ENCODE measurements at places on chromosomes 16 and 17. TPM values are rescaled to one million over a fixed set of nuclear protein-coding genes. Genes with fewer than 3 reads are reported as not detected.

DNA sequence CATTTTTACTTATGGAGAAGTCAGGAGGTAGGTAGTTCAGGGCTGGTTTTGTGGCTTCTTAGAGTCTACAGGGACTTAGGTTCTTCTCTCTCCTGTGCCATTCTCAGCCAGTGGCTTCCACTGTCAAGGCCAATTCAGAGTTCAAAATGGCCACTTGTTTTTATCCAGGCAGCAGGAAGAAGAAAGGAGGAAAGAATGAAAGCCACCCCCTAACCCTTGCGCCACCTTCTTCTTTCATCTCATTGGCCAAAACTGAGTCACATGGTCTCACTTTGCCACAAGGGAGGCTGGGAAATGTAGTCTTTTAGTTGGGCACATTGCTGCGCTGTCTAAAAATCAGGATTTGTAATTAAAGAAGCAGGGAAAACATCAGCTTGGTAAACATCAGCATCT lies 60.8 kb upstream of the MED9 start:
- no peak for DNase-seq

- no peak for DNase-seq
Measured at GRCh38 chr16:52529226-52529625, 17.7 kb downstream of the TOX3 start.

DNA sequence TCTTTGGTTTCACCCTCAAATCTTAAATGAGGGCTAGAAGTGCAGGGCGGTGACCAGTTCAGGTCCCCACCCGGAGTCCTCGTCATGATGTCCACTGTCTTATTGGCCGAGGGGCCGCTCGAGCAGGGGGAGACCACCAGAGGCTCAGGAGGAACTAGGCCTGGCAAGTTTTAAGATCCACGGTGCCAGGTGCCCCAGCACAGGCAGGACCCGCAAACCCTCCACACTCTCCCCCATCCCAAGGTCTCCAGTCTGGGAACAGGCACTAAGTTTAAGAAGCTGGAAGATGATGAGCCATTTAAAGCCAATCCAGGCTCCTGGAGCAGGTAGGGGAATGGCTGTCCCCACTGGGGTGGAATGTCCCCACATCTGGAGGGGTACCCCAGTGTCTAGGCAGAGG lies 4.1 kb downstream of the DLX3 start:
- no peak for DNase-seq

- DNase-seq: no peak
Measured at GRCh38 chr17:4476511-4477070, 22.1 kb upstream of the SPNS2 start.

DNA sequence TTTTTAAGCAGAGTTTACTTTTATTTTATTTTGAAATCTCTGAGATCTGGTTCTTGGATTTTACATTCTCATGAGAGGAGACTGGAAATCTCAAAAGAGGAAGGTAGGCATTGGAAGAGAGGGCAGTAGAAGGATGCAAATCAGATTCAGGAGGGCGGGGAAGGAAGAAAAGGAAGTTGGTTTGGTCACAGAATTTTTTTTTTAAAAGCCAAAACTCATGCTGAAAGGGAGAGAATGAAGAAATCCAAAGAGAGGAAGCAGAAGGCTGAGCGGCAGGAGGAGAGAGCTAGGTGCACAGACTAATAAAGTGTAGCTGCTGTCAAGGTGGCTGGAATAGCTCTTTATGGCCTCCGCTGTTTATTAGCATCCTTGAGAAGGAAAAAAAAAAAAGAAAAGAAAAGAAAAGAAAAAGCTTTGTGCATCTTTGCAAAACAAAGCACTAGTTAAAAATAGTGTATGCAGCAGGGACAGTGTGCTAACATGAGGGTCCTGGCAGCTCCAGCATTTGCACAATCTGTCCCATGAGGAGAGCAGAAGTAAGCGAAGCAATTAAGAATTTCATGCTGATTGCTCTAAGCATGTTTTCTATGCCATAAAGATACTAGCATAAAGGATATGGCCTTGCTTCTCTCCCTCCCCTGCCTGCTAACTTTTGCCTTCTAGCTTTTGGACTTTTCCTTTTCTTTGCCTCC lies 194.2 kb downstream of the ZFHX3 start:
- DNase-seq: no peak

- DNase-seq: no peak
Measured at GRCh38 chr16:25888868-25889267, 197.1 kb downstream of the HS3ST4 start.

GRCh38 chr17:55023626-55024025 lies 55.1 kb downstream of the STXBP4 start:
- DNase-seq: no peak

GRCh38 chr16:81694494-81695280 lies 84.4 kb upstream of the PLCG2 start:
- no peak for DNase-seq

Gene ABCA10
- total RNA-seq: 31.2 TPM
